Stimulated activated CD4-positive, alpha-beta T cell treated with anti-CD3 and anti-CD28 coated beads, TNF-alpha, amount 100 ng/mL, for 24 hours (primary cell): ENCODE measurements at places on chromosomes 2 and 18.

GRCh38 chr2:152395103-152395502, 60.1 kb downstream of the FMNL2 start:
- DNase-seq, result no peak

GRCh38 chr2:18522484-18523146, 37.8 kb downstream of the RDH14 start:
- no peak for DNase-seq

- no peak for DNase-seq
Observed at GRCh38 chr18:45282101-45282812, 333.0 kb upstream of the SLC14A2 start.

DNA sequence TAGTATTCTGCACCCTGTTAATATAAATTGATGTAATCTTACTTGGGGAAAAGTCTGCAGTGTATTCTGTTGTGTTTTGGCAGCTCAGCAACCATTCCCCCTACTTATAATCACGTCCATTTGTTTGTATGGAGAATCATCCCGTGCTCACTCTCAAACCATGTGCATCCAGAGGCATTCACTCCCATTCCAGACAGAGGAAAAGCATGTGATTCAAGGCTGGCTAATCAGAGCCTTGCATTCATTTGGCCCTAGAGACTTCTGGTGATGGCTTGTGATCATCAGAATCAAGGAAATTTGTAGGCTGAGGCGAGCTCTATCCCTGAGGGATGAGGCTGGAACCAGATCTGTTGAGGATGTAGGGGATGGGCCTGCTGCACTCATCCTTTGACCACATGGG, 5.1 kb upstream of the WIPF1 start:
- DNase-seq, result no peak

DNA sequence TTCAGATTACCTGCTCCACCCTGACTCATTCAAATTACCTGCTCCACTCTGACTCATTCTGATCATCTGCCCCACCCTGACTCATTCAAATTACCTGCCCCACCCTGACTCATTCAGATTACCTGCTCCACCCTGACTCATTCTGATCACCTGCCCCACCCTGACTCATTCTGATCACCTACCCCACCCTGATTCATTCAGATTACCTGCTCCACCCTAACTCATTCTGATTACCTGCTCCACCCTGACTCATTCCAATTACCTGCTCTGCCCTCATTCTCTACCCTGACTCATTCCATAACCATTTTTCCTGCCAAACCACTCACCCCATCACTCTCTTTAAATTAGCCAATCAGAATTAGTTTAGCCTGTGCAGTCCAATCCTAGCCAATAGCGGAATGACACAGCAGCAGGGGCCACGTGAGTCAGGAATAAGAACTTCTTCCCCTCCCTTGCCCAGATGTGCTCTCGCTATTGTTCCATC, 26.2 kb downstream of the CFAP53 start:
- no peak for DNase-seq

DNA sequence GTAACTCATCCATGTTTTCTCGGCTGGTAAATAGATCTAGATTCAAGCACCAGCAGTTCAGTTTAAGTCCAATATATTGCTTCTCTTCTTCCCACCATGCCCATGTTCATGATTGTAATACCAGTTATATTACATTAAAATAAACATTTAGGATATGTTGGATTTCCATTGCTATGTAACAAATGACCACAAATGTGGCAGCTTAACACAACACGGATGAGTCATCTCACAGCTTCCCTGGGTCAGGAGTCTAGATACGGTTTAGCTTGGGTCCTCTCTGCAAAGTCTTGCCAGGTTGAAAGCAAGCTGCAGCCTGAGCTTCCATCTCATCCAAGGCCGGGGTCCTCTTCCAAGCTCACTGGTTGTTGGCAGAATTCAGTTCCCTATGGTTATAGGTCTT, 39.4 kb upstream of the SMAD2 start:
- no peak for DNase-seq

DNA sequence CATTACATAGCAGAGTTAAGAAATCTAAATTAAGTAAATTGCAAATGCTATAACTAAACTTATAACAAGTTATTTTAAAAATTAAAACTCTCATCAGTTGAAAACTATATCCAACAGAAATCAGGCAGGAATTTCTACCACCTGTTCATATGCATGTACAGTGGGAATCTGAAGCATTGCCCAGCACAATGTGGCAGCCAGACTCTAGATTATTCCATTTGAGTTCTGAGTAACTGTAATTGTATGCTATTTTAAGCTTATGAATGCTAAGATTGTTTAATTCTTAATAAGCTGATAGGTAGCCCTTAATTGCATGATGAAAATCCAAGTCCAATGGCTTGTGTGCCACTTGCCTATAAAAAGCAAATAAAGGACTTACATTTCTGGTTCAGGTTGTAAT, 834.5 kb upstream of the FSHR start:
- no peak for DNase-seq

DNA sequence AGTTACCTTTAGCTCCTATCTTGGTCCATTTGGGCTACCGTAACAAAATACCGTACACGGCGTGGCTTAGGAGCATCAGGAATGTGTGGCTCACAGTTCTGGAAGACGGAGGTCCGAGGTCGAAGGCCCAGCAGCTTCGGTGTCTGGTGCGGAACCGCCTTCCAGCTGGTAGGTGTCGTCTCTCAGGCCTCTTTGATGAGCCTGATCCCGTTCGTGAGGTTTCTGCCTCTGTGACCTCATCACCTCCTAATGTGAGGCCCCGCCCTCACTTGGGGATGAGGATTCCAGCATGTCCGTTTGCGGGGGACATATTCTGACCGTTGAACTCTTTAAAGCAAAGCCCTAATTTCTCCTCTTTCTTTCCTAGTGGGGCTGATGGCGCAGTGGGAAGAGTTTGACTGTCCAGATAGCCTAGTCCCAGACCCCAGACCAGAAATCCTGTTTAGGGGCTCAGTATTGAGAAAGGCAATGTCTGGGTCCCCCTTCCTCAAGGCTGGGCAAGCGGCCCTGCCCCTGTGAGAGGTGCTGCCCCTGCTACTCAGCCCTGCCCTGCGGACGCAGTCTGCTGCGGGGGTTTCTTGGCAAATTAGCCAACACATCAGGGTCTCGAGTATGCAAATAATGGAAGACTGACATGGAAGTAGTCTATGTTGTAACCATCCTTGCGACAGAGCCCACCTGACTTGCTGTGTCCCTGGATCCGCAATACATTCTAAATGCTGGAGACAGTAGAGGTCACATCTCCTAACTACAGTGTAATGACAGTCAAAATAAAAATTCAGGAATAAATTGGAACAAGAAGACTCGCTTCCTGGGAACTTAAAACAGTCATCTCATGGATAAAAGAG, 128.0 kb downstream of the ASB1 start:
- DNase-seq, result no peak

DNA sequence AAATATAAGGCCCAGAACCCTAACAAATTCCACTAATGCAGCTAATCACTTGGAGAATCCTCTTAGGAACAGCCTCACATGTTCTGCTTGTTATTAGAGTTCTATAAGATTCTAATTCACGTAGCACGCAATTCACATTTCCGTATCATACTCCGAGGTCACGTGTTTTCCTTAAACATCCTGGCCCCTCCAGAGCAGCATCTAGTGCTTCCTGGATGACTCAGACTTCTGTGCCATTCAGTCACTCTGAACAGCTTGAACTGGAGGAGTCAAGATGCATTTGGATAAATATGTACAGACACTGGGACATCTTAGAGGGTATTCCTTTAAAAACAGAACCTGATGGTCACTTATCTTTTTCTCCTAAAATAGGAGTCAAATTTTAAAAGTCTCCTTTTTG, 156.5 kb downstream of the MYO5B start:
- no peak for DNase-seq

DNA sequence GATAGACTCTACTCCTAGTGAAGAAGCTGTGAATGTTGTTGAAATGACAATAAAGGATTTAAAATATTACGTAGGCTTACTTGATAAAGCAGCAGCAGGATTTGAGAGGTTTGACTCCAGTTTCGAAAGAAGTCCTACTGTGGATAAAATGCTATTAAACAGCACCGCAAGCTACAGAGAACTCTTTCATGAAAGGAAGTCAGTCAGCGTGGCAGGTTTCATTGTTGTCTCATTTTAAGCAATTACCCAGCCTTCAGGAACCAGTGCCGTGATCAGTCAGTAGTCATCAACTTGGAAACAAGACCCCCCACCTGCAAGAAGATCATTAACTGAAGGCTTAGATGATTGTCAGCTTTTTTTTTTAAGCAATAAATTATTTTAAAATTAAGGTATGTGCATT, 14.0 kb downstream of the USP14 start:
- no peak for DNase-seq

DNA sequence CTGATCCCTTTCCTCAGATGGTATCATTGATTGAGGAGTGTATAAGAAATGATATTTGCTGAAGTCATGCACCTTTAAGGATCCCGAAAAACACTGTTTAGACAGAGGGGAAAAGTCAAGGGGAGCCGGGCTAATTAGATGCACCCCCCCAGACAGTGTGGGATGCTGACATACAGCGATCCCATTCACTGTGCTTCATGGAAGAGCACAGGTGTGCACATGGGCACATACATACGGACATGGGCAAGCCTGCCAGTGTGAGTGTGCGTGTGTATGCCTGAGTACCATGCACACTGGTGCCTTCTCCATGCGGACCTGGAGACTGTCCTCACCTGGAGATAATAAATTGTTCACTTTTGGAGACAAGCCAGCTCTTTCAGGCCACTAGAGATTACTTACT, 22.6 kb downstream of the MEIS1 start:
- DNase-seq, result no peak

- no peak for DNase-seq
Observed at GRCh38 chr2:232741294-232741693, 35.1 kb downstream of the KCNJ13 start.

- DNase-seq, result no peak
Observed at GRCh38 chr2:67289921-67290371, 107.2 kb upstream of the ETAA1 start.

GRCh38 chr18:31835528-31836133, 75.0 kb upstream of the SLC25A52 start:
- no peak for DNase-seq

- DNase-seq, result no peak
Observed at GRCh38 chr18:79399275-79400081, 3.7 kb downstream of the NFATC1 start.

DNA sequence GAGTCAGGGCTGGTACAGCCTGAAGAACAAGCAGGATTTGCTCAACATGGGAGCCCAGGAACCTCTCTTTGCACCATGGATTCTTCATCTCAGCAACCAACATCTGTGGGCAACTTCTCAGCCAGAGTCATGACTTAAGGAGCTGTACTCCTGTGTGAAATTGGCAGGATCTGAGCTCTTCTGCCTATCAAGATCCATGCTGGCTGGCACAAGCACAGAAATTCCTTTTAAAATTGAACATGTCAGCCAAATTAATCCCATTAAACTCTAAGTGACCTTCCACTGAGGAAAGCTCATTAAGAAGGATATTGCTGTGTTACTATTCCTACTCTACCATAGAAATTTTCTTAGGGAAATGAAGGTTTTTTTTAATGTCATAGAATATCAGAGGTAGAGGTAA, 110.5 kb upstream of the SCG2 start:
- DNase-seq, result no peak

DNA sequence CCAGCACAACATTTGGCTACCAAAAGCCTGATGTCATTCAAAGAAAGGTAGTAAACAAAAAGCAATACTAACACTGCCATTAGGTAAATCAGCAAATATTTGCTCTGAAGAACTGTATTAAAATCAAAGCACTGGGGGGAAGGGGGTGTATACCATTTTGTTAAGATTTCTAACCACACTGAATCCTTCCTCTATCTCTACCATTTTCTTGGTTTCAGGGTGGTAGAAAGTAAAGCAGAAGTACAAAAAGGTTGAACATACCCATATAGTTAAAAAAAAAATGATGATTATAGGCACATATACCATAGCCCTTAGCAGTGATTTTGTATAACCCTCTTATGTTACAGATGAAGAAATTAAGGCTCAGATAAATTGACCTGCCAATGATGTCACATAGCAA, 437.6 kb downstream of the ZEB2 start:
- DNase-seq, result no peak

DNA sequence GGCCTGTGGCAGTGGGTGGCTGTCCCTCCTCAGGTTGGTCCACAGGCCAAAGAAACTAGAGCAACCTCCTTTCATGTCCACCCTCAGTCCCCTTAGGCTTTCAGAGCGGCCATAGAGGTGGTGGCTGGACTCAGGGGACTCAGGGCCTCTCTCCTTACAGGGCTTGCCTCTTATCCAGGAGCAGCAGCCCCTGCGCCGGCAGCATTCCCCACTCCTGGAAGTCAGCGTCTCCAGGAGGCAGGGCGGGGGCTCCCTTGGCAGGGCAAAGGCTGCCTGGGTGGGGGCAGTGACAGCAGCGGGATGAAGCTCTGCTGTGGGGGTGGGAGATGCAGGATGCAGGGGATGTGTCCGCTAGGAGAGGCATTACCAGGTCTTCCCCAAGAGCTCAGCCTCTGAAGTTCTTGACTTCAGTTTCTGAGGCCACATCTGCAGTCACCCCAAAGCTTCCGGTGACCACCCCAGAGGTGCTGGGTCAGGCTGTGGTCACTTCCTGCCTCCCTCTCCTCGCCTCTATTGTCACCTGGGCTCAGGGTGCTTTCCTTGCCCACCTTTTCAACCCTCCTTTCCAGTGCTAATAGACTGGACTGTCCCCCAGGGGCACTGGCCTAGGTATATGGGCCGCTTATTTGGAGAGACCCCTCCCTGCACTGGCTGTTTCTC, 8.6 kb upstream of the GPR55 start:
- no peak for DNase-seq

DNA sequence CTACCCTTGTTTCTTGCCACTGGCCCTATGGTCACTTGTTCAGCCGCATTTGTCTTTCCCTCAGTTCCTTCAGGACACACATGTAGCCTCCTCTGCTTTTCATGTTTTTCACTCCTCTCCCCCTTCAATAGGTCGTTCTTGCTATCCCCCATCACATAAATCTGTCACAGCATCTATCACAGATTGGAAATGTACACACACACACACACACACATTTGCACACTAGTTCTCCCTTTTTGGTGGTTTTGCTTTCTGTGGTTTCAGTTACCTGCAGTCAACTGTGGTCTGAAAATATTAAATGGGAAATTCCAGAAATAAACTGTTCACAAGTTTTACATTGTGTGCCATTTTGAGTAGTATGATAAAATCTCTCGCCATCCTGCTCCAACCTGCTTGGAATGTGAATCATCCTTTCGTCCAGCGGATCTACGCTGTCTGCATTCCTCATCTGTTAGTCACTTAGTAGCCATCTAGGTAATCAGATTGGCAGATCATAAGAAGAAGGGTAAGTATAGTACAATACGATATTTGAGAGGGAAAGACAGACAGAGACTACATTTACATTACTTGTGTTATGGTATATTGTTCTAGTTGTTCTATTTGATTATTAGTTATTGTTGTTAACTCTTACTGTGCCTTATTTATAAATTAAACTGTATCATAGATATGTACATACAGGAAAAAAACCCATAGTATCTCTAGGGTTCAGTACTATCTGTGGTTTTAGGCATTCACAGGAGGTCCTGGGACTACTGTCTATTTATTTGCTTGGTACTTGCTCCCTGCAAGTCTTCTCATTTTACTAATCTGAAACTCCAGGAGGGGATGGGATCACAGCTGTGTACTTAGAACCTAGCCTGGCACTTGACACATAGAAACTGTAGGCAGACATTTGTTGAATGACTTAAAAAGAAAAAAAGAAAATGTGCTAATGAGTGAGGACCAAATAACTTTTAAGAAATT, 86.1 kb upstream of the PNPT1 start:
- DNase-seq, result no peak
